GDM1 (cell line): ENCODE measurements at places on chromosomes 2 and 18.

GRCh38 chr18:5463390-5463789 lies 80.4 kb downstream of the EPB41L3 start:
- DNase-seq: no peak

- no peak for DNase-seq
Measured at GRCh38 chr2:232460171-232460570, 4.2 kb downstream of the ALPI start.

DNA sequence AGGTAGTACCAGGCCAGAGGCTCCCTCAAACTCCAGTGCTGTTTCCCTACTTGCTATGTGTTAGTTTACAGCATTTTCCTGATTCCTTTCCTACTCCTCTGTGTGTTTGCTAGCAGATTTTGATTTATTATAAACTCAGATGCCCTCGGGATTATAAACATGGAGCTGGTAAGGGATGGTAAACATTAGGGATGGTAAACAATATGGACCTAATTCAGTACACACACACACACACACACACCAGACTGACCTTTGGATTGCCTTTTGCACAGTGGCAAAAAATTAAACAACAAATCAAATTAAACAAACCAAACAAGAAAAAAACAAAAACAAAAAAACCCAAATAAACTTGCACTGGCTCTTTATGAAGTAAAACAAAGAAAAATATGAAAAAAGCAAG lies 55.4 kb upstream of the ACVR1 start:
- no peak for DNase-seq

- no peak for DNase-seq
Measured at GRCh38 chr2:119255760-119256581, 32.3 kb downstream of the STEAP3 start.

GRCh38 chr2:71647356-71647755 lies 194.0 kb downstream of the DYSF start:
- no peak for DNase-seq

DNA sequence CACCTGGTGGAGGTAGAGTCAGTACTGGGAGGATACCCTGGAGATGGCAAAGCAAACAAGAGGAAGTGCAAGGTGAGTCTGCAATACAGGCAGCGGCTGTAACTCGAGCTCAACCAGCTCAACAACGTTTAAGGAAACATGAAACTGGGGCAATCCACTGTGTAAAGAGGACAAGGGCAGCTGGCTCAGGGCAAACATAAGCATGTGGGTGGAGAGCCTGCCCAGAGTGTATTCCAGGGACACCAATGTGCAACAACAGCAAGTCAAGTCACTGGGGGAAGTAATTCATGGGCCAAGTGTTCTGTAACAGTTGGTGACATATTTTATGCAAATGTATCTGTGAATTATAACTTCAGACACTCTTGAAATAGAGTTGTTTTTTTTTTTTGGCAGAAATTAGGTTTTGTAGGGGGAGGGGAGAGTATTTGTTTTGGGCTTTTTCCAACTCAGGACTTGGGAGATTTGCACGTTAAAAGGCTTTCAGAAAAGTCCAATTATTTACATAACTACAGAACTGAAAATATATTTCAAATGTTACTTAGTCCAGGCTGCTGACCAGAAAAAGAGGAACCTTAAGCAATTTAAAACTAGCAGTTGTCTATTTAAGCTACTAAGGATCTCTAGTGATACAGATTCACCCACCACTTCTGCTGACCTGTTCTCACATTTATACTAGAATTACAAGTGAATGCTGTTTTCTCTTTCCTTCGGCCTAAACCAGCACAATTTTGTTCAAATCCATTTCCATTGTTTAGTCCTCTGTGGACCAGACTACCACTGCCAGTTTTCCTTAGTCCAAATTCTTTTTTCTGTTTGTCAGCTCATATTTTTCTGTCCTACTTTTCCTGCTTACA lies 18.6 kb downstream of the NRXN1 start:
- no peak for DNase-seq

DNA sequence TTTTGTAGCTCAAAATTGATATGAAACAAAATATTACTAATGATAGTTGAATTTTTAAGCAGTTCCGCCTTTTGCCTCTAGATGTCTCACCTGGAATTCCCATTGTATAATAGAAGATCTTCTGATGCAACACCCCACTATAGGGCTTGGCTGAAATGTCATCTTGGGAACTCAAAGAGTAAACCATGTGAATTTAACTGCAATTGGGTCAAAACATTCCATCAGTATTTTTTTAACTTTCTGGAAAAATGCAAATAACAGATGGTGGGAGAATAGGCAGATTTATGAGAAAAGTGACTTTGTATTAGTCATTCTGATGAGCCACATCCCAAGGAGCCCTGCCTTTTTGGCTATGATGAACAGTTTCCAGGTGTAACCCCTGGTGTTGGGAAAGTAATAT lies 489.9 kb downstream of the NYAP2 start:
- no peak for DNase-seq

DNA sequence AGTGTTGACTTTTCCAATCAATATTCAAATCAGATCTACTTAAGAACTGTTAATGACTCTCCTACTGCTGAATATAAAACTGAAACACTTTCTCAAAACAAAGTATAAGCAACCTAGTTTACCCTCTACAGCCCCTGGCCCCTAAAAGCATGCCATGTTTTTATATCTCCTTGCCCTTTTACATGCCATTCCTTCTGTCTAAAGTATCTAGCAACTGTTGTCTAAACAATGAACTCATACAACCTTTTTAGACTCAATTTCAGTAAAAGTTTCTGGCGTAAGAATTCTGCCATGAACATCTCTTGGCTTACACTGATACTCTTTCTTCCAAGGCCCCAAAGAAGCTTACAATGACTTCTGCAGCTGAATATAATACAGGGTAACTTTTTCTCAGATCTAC lies 47.8 kb upstream of the GPR75 start:
- no peak for DNase-seq

DNA sequence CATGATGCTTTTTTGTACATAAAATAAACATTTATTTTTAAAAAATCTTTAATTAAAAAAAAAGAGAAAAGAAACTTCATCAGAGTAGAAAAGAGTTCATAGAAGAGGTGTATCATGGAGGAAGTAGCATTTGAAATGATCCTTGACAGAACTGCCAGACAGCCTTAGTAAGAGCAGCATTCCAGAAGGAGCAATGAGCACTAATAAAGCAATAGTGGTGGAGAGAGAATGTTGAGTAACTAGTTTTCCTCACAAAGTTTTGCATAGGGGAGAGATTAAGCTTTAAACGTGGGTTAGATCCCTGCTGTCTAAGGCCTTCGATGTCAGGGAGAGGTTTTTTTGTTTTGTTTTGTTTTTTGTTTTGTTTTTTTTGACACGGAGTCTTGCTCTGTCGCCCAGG lies 29.8 kb upstream of the METTL21A start:
- DNase-seq: no peak

DNA sequence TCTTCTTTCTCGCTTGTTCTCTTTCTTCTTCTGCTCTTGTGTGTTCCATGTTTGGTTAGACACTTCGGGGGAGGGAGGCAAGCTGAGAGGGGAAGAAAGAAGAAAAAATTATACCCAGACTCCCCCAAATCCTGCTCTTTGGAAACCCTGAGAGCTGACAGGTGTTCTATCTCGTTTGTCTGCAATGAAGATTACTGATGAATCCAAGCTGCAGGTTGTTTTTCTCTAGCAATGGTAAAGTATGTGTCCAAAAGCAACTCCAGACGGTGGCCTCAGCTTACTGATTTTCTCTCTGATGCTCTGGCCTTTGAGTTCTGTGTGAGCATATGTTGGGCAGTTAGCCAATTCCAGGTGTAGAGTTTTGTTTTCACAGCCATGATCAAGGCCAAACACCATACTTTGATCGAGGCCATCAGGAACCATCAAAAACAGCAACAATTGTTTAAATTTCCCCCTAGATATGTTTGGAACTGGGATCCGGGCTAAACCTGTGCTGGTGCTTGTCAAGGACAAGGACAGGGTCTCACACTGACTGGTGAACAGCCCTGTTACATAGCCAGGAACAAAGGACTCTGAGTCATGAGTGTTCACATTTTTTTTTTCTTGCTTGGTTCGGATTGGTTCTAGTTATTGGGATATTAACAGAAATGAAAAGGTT lies 142.0 kb downstream of the PRKCE start:
- DNase-seq: no peak

DNA sequence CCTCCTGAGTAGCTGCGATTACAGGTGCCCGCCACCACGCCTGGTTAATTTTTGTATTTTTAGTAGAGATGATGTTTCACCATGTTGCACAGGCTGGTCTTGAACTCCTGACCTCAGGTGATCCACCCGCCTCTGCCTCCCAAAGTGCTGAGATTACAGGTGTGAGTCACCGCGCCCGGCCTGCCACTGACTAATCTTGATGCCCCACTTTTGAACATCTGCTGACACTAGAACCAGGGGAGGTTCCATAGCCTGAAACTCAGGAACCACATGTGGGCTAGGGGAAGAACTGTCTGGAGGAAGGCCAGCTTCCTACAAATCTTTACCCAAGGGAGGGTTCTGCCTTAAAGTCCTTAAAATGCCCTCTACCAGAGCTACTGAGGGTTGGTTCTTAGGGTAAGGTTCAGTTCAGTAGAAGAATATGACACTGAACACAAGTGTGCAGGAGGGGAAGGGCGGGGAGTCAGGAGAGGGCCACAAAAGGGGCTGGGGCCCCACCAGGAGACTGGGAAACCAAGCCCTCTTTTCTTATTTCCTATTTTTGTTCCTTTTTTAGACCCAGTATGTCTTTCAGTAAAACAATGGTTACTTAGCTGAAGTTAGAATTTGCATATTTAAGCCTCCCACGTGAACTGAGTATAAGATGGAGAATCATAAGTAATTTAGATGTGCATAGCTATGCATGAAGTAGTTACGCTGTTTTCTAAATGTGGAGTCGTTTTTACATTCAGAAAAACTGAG lies 6.3 kb upstream of the RAB31 start:
- no peak for DNase-seq

GRCh38 chr2:201953396-201953795 lies 80.3 kb upstream of the FZD7 start:
- DNase-seq: no peak

DNA sequence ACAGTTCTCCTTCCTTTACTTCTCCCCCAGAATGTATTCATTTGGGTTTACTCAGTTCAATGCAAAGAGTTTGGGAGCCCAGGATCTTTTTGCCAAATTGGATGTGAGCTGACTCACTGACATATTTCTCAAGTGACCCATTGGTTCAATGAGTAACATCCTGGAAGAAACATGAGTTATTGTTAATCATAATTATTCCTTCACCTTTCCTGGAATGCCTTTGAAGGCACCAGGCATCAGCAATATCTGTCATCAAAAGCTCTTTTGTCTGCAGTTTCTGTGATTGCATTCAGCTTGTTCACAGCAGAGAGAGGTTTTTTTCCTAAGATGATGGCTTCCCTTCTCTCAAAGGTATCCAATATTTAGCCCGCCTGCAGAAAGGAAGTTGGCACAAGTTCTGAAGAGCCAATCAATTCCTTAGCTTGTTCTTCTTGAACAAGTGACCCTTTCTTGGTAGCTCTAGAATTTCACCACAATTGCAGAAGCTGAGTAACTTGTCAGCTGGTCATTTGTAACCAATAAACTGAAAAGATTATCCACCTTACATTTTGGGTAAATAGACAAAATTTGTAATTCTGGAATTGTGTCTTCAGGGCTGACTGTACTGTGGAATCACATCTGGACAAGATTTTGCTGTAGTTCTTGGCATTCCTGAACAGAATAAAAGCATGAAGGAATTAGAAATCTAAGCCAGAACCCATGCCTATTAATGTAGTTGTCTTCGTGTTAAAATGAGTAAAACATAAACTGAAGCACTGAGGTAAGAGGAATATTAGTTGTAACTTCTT lies 72.2 kb upstream of the TMEM17 start:
- DNase-seq: no peak

GRCh38 chr2:218478544-218478943 lies 59.6 kb downstream of the VIL1 start:
- DNase-seq: no peak

DNA sequence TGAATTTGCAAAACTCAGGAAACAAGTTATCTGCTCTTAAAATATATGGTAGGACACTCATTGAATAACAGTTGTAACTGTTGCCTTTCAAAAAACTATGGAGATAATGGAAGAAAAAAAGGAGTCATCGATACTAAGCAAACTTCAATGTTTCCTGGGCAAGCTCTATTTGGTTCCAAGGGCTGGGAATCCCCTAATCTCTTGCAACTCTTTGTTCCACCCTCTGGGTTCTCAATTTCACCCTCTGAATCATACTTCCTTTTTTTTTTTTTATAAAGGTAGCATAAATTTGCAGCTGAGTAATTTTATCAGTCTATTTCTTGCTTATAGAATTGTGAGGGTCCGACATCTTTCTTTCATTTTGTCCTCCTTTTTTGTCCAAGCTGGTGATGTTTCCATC lies 36.7 kb downstream of the SLC9A4 start:
- no peak for DNase-seq

- DNase-seq: no peak
Measured at GRCh38 chr2:100733391-100734187, 86.3 kb upstream of the NPAS2 start.

DNA sequence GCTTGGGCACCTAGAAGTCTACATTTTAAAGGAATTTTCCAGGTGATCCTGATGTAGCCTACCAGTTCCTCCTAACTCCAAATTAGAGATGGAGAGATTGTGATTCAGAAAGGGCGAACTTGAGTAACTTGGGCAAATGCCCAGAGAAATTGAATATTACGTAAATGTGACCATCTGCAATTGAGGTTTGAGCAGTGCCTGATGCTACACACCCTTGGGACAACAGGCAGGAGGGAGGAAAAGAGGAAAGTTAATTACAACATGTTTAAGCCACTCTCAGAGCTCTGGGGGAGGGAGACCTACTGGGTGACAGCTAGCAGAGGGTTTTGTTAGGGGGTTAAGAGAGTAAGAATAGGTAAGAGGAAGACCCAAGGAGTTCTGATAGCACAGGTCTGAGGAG lies 208.9 kb downstream of the LPIN1 start:
- DNase-seq: no peak

DNA sequence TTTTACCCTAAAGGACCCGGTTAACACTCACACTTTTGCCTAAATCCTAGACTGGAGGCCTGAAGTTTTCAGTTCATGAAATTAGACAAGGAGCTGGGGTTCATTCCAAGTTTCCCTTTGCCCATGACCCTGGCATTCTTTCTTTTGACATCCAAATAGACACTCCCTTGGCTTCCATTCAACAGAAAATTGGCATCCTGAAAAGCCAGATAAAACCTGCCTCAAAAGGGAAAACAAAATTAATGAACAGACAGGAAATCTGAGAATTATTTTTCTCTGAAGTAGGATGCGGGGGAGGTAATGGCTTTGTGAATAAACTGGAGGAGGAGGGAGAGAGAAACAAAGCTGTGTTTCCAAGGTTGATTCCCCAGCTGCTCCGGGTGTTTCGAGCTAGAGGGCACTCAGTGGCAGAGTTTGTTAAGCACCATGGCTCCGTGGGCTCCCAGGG lies 41.0 kb downstream of the SPP2 start:
- no peak for DNase-seq

GRCh38 chr2:20648831-20649230 lies 2.1 kb downstream of the HS1BP3 start:
- no peak for DNase-seq
